ENCODE measurements at places on chromosomes 11 and 22.

DNA sequence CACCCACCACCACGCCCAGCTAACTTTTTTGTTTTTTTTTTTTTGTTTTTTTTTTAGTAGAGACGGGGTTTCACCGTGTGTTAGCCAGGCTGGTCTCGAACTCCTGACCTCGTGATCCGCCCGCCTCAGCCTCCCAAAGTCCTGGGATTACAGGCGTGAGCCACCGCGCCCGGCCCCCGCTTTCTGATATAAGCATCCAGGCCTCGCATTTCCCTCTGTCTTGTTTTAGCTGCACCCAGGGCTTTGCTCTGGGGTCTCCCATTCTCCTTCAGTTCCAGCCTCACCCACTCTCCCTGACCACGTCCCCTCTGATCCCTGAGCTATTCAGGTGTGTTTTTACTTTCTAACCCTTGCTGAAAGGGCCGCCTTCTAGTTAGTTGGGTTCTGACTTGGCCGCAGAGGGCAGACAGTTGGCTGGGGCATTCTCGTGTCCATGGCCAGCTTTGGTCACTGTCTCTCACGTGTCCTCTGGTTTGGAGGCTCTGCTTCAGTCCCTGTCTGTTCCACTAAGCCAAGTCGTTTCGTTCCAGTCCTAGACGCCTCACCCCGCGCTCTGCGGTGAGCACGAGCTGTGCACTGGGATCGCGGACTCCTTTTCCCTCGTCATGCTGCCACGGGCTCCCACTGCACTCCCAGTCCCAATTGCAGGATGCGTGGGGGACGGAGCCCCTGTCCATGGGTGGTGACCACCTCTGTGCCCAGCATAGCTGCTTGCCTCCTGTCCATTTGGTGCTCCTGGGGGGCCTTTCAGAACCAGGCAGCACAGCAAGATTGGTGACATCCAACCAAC lies 6.0 kb upstream of the TNNT3 start:
- no peak for DNase-seq

GRCh38 chr22:31276426-31277167 lies 15.7 kb downstream of the PIK3IP1 start:
- DNase-seq = no peak

DNA sequence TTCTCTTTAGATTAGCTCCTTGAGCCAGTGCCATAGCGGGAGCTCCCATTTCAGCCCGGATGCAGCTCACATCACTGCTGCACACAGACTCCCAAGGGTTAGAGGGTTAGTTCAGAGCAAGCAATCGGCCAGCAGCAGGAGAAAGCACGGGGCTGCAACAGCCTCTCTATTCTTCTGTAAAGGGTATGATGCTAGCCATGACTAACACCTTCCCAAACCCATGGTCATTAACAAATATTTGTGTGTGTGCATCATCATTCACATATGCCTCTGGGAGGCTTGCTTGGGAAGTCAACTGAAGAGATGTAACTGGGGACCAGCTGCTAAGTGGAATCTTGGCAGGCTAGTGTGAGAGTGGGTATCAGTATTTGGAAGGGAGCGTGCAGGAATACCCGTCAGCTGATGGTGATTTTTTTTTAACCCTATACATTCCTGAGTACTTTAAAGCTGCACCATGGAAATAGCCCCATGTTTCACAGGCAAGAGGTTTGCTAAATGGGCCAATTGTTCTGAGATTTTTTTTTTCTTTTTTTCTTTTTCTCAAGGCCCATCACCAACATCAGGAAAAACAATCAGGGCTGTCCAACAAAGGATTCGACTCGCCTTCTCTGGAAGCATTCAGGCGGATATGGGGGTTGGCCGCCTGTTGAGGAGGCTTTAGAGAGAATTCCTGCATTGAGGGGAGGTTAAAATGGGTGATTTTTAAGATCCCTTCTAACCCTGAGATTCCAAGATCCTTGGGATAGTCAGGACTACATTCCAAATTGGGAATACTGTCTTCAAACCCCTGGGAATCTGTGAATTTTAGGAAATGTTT lies 33.2 kb upstream of the CCDC89 start:
- no peak for DNase-seq

GRCh38 chr22:42626951-42627625 lies 12.4 kb upstream of the POLDIP3 start:
- DNase-seq = no peak

GRCh38 chr11:96043291-96043690 lies 119.4 kb upstream of the MTMR2 start:
- no peak for DNase-seq

- no peak for DNase-seq
These were observed 162.3 kb upstream of the GRK3 start for GRCh38 chr22:25402160-25402500.

- no peak for DNase-seq
These were observed 54.8 kb downstream of the PTPRJ start for GRCh38 chr11:48034926-48035871.

Data from activated CD8-positive, alpha-beta memory T cell treated with anti-CD3 and anti-CD28 coated beads, Interleukin-2, amount 50 U/mL, for 4 hours (primary cell).